ENCODE measurements at places on chromosomes 6 and 20. TPM values are rescaled to one million over a fixed set of nuclear protein-coding genes. Genes with fewer than 3 reads are reported as not detected.

DNA sequence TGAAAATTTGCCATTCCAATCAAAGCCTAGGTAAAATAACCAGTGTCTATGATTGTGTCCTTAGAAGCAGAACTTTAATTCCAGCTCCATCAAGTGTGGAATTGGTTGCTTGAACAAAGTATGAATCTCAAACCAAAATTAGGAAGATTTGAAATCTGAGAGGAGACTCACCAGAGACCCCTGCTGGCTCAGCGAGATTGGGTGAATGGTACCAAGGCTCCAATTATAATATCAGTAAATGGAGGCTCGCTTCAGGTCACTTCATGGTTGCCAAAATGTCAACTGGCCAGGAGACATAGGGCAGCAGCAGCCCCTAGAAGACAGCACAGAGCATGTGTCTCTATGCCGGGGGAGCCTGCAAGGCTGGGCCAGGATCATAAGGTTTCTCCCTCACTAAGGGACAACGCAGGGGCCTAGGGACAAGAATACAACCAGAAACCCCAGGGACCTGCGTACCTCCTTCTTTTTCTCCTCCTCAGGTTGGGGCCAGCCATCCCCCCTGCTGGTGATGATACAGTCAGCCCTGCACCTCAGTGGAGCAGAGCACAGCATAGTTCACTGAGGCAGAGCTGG, 14.0 kb downstream of the RBL1 start:
- no peak for DNase-seq

GRCh38 chr6:165219629-165220028, 89.8 kb downstream of the C6orf118 start:
- DNase-seq: no peak

DNA sequence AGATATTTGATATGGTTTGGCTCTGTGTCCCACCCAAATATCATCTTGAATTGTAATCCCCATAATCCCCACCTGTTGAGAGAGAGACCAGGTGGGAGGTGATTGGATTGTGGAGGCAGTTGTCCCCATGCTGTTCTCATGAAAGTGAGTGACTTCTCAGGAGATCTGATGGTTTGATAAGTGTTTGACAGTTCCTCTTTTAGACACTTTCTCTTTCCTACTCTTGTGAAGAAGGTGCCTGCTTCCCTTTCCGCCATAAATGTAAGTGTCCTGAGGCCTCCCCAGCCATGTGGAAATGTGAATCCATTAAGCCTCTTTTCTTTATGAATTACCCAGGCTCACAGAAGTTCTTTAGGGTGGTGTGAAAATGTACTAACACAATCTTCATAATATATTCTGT, 1404.0 kb upstream of the ADGRB3 start:
- no peak for DNase-seq

DNA sequence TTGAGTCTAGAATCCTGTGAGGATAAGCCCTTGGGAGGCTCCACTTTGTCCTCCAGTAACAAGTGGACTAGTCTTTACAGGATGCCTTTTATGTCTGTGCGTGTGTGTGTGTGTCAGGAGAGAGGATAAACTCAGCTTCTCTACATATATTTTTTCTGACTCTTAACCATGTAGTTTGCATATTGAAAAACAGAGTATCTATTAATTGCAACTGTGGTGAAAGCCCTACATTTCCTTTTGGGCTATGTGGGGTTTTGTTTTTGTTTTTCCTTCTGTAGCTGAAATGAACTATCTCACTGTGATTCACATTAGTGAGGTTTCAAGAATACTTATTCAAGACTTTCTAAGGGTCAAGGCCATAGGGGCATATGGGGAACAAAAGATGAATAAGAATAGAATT, 17.7 kb downstream of the TPBG start:
- no peak for DNase-seq

- no peak for DNase-seq
These were observed 195.5 kb downstream of the JARID2 start for GRCh38 chr6:15441215-15441868.

DNA sequence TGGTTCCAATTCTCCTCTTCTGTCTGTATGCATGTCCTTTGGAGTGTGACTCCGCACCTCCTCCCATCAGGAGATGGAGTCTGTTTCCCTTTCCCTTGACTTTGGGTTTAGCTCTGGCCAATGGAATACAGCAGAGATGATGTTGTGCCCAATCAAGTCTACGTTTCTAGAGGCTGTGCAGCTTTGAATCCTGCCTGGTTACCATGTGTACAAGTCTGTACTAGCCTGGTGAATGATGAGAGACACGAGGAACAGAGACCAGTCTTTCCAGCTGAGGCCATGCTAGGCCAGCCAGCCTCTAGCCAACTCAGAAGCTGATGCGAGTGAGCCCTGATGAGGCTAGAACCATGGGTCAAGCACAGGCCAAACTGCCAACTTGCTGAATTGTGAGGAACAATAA, 83.2 kb downstream of the LAMP5 start:
- DNase-seq: no peak

- DNase-seq: no peak
These were observed 16.0 kb downstream of the FOXP4 start for GRCh38 chr6:41561931-41562911.

DNA sequence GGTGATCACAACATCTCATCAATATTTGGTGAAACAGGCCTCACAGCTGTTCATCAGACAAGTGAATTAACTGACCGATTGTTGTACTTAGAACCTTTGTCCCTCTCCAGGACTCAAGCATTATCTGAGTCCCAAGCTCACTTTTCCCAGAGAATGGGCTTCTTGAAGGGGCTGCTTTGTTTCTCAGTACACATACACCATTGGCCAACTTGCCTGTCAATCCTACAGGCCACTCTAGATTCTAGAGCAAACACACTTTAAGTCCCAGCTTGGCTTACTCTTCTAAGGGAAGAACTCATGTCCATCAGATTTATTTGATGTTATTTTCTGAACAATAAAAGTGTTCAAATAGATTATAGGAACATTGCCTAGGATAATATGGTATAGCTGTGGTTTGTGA, 249.5 kb downstream of the BCKDHB start:
- no peak for DNase-seq

- DNase-seq: no peak
These were observed 32.1 kb downstream of the SF3B5 start for GRCh38 chr6:144063246-144063743.

- no peak for DNase-seq
These were observed 49.4 kb downstream of the SNRNP48 start for GRCh38 chr6:7639427-7639826.

DNA sequence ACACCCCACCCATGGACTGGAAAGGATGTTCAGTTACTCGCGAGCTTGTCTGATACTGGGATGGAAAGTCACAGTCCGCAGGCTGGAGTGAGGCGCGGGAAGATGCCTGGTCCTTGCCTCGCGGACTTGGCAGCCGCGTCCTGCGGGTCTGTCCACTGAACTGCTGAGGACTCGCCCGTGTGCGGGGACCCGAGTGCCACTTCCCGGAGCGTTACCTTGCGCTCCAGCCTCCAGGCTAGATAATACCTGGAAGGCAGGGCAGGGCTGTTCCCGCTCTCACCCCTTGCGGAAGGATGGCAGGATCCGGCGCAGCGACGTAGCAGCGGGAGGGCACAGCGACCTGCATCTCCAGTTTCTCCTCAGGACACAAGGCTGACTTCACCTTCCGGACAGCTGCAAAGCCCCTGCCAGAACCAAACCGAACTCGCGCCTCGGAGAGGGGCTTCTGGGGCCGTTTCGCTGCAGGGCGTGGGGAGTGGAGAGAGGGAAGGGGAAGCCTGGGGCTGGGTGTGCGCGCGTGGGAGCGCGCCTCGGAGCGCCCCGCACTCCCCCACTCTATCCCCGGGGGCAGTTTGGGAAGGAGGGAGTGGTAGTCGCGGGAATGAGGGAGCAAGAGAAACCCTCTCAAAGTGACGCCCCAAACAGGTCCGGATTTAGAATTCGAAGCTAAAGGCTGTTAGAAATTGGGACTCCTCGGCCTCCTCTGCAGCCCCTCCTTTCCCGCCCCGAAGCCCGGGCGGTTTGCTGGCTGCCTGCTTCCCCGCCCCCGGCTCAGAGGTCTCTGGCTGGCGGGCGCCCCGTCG, at the start of gene KCNQ5:
Gene KCNQ5, plus strand, starts transcription at position 774 of the 803 bp plus-strand sequence.
- no peak for DNase-seq

DNA sequence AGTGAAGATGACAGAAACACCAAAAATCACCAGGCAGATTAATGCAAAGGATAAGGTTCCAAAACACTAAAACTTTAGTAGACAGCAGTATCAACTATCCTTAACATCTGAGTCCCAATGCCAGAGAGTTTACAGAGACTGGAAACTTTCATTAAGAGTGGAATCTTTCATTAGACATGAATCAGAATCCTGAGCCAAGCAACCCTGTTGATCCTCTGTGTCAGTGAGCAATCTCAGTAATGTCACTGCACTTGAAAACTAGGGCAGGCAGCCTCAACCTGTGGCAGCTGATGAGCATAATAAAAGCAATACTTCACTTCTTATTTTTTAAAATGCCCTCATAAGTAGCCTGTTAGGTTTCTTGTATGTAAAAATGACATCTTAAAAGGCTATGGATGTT, 252.8 kb upstream of the PLN start:
- DNase-seq: no peak

DNA sequence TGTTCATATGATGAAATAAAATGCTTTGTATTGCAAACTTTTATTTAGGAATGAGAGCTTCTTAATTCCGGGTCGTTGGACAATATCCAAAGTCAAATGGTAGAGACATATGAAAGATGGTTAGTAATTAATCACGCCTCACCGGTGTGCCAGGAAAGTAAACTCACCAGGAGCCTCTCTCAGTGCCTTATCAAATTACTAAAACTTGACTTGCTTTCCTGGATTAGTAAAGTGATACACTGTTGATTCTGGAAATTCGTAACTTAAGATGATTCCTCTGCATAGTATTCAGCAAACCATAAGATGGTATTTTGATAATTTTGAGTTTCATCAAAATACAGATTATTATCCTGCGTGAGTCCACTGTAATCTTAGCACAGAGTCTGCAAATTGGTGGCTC, 115.2 kb downstream of the PAX1 start:
- no peak for DNase-seq

DNA sequence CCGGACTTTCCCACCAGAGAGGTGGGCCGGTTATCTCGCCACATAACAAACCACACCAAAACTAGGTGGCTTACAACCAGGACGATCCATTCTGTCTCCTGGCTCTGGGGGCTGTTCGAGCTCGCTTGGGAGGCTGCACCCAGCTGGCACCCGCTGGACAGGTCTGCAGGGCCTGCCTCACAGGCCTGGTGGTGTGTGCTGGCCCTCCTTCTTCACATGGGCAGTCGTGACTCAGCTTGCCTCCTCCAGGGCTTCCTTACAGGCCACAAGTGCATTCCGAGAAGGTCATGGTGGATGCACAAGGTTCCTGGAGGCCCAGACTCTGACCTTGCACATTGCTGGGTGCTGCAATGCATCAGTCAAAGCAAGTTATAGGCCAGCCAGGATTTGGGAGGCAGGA, 34.2 kb downstream of the FOXF2 start:
- DNase-seq: no peak

- DNase-seq: no peak
These were observed 51.4 kb downstream of the NOL4L start for GRCh38 chr20:32533732-32534131.

GRCh38 chr6:136405420-136406029, 115.9 kb upstream of the BCLAF1 start:
- no peak for DNase-seq

DNA sequence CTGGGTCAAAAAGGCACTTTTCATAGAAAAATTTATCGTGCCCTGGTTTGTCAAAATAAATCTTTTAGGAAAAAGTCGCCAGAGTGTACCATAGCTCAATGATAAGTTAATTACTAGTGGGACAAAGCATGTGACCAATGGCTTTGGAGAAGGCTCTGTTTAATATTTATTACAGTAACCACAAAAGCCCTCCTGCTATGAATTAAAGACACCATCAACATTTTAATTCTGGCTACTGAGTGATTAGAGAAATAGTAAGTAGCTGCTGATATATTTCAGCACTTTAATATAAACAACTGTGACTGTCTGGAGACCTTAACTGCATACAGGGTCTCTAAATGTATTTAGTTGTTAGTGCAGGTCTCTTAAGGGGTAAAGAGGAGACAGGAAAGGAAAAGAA, 38.3 kb downstream of the KIF13A start:
- no peak for DNase-seq

- DNase-seq: no peak
These were observed 29.3 kb upstream of the EZR start for GRCh38 chr6:158848490-158848895.

DNA sequence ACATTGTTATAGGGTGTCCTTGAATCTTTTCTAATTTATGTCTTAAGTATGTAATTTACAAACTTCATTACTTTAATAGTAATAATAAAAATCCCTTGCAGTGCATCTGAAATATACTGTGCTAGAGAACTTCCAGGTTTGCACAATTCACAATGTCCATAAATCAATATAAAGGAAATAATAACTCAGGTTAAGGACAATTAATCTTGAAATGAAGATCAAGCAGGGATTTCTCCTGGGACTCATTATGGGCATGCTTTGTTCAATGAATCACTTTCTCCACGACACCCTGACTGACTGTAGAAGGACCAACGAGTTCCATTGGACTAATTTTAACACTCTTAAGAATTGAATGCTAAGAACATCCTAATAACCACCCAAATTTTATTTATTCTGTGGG, 110.0 kb downstream of the PHACTR1 start:
- no peak for DNase-seq

TREM2 gene
- total RNA-seq: 3.1 TPM

FOXS1 gene
- total RNA-seq: 3.1 TPM

EYS gene
- total RNA-seq: not detected

E2F3 gene
- total RNA-seq: 4.8 TPM

CSE1L gene
- 41.1 TPM for total RNA-seq

ARFGEF2 gene
- 36.4 TPM for total RNA-seq

SLC17A1 gene
- total RNA-seq: not detected

EFCAB8 gene
- total RNA-seq: not detected

RAB32 gene
- 12.5 TPM for total RNA-seq

PPP1R14C gene
- 114 TPM for total RNA-seq

OPRM1 gene
- total RNA-seq: not detected

NFATC2 gene
- 7.0 TPM for total RNA-seq

BTN1A1 gene
- not detected for total RNA-seq

SSTR4 gene
- not detected for total RNA-seq

OPRL1 gene
- total RNA-seq: 0.97 TPM

CALHM4 gene
- total RNA-seq: not detected

RCAN2 gene
- total RNA-seq: 112 TPM

ABT1 gene
- total RNA-seq: 8.2 TPM

EYA2 gene
- total RNA-seq: 5.1 TPM

TNFRSF6B gene
- total RNA-seq: 1.4 TPM
